ENCODE measurements at places on chromosomes 3 and 15.
A peak's percentile ranks its signal among the peaks of the same experiment; 100 is the strongest.

DNA sequence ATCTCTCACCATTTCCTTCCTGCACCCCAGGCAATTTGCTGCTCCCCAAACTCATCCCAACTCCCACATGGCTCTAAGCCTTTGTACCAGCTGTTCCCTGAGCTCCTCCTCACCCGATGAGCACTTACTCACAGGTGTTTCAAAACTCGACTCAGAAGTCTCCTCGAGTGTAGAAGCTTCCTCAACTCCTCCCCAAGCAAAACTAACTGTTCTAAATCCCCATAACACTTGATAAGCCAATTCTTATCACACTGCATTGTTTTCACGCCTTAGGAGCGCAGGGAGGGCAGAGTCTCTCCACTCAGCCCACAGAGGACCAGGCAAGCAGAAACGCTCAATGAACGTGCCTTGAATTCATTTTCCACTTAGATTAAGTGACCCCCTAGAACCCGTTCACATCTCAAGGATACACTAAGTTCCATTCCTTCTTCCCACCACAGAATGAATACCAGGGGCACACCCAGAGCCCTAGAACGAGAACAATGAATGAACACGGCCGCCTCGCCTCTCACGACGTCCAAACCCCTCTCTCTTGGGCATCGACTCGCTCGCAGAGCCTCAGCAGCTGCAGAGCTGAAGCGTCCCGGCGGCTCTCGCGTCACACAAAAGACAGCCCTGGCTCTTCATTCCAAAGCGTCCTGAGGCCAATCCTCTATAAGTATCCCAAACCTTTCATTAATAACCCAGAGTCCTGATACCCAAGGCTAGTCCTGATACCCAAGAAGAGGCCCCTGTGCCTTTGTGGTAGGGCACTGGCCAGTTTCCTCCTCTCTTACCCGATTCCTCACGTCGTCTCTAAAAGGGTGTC lies 1.1 kb downstream of the RAF1 start:
- DNase-seq: peak; percentile 7

DNA sequence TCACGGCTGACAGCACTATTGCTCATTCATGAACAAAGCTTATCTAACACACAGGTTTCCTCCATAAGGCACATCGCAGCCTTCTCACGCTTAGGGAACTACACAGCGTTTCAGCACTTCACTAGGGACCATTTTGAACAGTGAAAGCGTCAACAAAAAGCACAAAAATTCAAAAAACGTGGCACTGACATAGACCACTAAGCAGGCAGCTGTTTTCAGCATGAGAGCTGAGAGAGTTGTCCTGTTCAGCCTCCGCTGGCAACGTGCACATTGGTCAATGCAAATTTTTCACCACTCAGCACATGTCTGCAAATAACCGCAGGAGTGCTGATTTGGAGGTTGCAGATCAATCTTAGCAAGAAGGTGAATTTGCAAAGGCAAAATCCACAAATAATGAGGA lies 109.2 kb downstream of the LRRK1 start:
- no peak for DNase-seq

- DNase-seq: no peak
Measured at GRCh38 chr3:105062853-105063252, 303.9 kb upstream of the ALCAM start.

DNA sequence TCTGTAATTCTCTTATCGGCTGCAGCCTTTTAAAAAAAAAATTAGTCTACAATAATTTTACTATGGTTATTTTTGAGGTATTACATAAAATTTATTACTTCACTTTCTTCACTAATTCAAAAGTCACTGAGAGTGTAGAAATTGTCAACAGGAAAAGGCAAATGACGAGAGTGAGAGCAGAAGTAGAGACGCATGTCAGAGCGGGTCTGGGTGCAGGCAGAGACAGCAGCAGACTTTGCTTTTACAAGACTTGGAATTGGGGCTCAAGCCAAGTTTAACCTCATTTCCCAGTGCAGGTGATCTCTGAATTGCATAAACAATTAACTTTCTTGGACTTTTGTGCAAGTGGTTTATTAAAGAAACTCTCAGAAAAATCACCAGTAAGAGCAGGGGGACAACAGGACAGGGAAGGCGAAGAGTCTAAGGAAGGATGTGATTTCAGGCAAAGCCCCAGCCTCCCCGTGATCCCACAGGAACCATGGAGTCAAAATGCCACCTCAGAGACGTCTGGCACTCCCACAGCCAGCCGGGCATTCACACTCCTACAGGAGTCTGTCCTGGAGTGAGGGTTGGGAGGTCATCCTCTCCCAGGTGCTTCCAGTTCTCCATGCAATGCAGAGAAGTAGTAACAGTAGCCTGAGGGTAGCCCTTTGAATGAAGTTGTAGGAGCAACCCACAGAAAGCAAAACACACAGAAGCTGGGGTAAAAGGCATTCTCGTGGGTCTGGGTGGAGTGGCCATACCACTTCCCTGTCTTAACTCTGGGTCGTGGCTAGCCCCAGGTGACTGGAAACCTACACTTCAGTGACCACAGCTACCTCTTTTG lies 274.0 kb upstream of the TGFBR2 start:
- no peak for DNase-seq

DNA sequence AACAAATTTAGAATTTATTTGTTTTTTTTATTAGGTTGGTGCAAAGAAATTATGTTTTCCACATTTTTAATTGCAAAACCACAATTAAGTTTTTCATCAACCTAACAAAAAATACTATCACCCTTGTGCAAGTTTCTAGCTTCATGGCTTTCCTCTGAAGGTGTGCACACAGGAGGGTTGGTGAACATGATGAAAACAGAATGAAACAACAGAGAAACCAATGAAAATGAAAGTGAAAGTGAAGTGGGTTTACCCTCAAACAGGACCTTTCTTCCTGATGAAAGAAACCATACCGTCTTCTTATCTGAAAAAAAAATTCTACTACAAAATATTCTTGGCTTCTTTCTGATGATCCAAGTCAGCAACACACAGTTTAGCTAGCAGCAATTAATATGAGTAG lies 71.9 kb upstream of the FEZF2 start:
- no peak for DNase-seq
